Gastroesophageal sphincter (tissue), 4 donors: ENCODE measurements at places on chromosomes 7 and 10. TPM values are rescaled to one million over a fixed set of nuclear protein-coding genes. Genes with fewer than 3 reads are reported as not detected.
A peak's percentile ranks its signal among the peaks of the same experiment; 100 is the strongest.

Gene CTTNBP2
- total RNA-seq, result 6.1 TPM

DNA sequence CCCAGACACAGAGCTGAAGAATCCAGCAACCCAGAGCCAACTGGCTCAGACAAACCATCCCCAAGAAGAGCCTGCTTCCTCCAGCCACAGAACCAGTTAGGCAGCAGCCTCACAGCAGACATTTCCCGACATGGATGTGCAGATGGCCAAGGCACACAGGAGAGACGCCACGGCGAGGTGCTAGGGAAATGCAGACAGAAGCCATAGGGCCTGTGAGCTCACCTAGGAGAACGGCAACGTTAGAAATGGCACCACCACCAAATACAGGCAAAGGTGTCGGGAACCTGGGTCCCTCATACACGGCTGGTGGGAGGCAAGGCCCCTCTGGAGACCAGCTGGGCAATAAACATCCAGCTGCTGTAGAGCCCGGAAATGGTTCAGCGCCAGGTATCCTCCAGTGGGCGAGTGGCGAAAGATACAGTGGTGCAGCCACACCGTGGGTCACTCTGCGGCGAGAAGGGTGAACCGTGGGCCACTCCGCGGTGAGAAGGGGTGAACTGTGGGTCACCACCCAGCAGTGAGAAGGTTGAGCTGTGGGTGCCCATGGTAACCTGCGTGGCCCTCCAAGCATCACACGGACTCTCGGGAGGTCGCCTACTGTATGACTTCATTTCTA, 31.2 kb downstream of the JAKMIP3 start:
- ATAC-seq, result no peak

DNA sequence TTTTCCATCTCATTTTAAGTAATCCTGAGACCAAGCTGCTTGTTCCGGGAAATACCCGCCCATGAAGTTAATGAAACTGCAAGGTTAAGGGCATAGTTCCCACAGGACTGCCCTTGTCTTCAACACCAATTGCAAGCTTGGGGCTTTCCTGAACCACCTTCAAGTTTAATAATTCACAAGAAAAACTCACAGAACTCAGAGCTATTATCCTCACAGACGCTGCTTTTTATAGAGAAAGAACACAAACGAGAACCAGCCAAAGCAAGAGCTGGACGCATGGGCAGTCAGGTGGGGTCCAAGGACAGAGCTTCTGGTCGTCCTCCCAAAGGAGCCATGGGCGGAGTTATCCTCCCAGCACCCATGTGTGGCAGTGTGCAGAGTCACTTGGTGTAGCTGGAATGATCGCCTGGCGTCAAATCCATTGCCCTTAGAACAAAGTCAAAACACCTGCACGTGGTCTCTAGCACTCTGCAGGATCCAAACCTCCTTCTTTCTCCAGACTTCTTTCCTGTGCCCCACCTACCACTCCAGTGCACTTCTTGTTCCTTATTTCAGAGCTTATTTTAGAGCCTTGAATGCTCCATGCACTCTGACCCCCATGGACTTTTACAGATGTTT, 56.7 kb downstream of the SNX10 start:
- ATAC-seq, result no peak

- ATAC-seq, result no peak
Measured at GRCh38 chr7:38932509-38933168, 23.6 kb upstream of the VPS41 start.

DNA sequence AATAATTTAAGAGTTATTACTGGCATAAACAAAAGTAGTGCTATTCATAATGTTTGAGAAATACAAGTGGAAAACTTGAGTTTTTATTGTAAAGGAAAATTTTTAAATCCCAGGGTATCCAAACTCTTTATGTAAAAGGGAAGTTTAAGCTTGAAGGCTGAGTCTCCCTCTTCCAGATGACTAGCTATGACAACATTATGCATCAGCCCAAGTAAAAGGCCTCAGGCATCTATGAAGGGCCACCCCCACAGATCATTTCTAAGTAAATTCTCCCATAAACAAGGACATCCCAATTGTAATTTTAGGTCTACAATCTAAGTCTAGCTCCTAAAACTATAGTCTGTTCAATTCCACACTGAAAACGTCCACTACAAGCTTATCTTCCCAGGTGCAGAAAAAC, 166.2 kb upstream of the STEAP1 start:
- ATAC-seq, result no peak

DNA sequence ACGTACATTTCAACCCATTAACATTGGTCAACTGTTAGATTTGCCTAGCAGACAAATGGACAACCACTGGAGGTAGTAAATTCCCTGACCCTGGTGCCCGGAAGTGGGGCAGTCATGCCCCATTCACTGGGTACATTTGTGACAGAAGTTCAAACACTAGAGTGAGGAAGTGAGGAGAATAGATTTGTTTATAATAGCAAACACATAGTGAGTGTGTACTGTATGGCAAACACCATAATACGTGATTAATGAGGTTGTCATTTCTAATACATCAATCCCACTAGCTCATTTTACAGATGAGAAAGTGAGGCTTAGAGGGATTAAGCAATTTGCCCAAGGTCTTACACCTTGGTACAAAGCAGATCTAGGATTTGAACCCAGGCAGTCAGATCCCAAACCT, 181.9 kb upstream of the MKLN1 start:
- no peak for ATAC-seq

GRCh38 chr10:43226851-43227845, 39.7 kb downstream of the RASGEF1A start:
- ATAC-seq, result no peak

GRCh38 chr7:28956608-28957063, 1.5 kb downstream of the TRIL start:
- peak; percentile 65 for ATAC-seq
